Stimulated activated CD4-positive, alpha-beta T cell treated with anti-CD3 and anti-CD28 coated beads, Interleukin-1b, Interleukin-23, amount 100 ng/mL, for 24 hours (primary cell): ENCODE measurements at places on chromosomes 16 and 17.

- no peak for DNase-seq
Measured at GRCh38 chr17:64406321-64407200, 15.9 kb upstream of the PECAM1 start.

- DNase-seq, result no peak
Measured at GRCh38 chr17:77349976-77350830, 209.4 kb downstream of the SEC14L1 start.

- DNase-seq, result no peak
Measured at GRCh38 chr16:88197481-88198456, 185.0 kb upstream of the ZNF469 start.

- no peak for DNase-seq
Measured at GRCh38 chr17:57870283-57870635, 20.4 kb upstream of the MRPS23 start.

DNA sequence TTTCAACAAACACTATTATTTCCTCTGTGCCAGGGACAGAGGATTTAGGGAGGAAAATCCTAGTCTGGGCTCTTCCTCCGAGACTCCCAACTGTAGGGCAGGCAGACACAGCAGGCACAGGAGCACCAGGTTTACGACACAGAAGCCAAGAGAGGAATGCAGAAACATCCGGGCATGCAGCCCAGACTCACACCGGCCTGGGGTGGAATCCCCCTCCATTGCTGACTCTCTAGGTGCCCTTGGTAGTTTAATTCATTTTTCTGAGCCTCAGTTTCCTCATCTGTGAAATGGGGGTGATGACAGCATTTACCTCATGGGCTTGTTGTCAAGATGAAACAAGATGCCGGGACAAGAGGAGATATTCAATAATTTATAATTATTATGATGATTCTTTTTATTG is 14.9 kb downstream of the CA4 start:
- DNase-seq, result no peak
